Aorta (tissue), 5 donors: ENCODE measurements at places on chromosomes 5 and 9. TPM values are rescaled to one million over a fixed set of nuclear protein-coding genes. Genes with fewer than 3 reads are reported as not detected.

- no peak for DNase-seq
- H3K27me3 ChIP-seq: no peaks in the 10 kb centered on the region
- no peaks in the 10 kb centered on the region for H3K36me3 ChIP-seq
These were observed 79.3 kb upstream of the BARHL1 start for GRCh38 chr9:132503116-132503515.

DNA sequence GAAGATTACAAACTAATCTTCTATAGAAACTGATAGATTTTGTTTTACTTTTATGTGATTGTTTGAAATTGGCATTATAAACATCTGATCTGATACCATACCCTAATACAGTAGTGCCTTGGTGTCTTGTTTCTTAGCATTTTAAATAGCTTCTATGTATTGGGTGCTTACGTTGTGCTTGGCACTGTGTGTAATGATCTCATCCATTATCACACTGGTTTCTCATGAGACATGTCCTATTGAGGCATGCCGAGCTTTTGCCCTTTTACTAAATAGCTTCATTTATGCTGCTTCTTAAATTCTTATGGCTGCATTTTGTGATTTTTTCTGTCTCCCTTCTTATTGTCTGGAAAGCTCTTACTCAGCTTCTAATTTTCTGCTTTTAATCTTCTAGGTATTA is 48.2 kb upstream of the TLR4 start:
- H3K27ac ChIP-seq: no peak overlapping the region
- no peak overlapping the region for H3K4me3 ChIP-seq
- no peaks in the 10 kb centered on the region for H3K36me3 ChIP-seq
- H3K27me3 ChIP-seq: no peaks in the 10 kb centered on the region
- no peak for DNase-seq
- H3K4me1 ChIP-seq: no peaks in the 10 kb centered on the region

DNA sequence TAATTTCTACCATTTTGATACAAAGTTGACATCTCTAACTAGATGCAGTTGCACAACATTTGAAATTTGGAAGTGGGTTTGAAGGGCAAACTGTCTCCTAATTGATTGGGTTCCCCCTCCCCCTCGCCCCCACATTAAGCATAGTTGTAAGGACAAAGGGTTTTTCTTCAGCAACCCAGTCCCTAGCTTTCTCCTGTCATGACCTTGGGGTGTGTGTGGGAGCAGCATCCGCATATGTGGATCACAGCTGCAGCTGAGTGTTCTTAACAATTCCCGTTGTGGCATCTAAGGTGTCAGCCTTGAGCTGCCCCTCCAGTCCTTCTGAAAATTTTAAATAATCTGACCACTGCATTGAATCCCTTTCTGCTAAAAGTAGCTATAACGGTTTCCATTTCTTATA is 141.3 kb upstream of the CDH10 start:
- no peaks in the 10 kb centered on the region for H3K36me3 ChIP-seq
- no peaks in the 10 kb centered on the region for H3K4me1 ChIP-seq
- H3K27me3 ChIP-seq: no peaks in the 10 kb centered on the region
- no peak overlapping the region for H3K27ac ChIP-seq

DNA sequence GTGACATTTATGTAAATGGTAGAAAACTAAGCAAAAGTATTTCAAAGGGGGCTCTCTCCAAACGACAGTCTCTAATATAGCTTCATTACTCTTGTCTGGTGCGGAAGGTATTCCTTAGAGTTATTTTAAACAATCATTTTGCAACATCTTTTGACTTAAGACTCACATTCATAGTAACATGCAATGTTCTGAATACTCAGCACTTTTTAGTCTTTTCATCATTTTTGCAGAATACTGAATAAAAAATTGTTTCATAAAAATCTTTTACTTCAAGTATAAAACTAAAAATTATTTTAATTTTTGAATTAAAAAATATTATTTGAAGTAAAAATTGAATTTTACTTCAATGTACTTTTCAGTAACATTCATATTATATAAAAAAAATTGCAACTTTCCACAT is 321.1 kb downstream of the PLK2 start:
- no peaks in the 10 kb centered on the region for H3K36me3 ChIP-seq
- no peaks in the 10 kb centered on the region for H3K27me3 ChIP-seq
- H3K27ac ChIP-seq: no peak overlapping the region
- H3K4me1 ChIP-seq: no peaks in the 10 kb centered on the region
- H3K4me3 ChIP-seq: no peak overlapping the region
- no peak for DNase-seq

Gene PCDHB3
- 2.0 TPM for total RNA-seq

Gene SH3TC2
- 1.1 TPM for total RNA-seq

Gene ORM2
- total RNA-seq: not detected

DNA sequence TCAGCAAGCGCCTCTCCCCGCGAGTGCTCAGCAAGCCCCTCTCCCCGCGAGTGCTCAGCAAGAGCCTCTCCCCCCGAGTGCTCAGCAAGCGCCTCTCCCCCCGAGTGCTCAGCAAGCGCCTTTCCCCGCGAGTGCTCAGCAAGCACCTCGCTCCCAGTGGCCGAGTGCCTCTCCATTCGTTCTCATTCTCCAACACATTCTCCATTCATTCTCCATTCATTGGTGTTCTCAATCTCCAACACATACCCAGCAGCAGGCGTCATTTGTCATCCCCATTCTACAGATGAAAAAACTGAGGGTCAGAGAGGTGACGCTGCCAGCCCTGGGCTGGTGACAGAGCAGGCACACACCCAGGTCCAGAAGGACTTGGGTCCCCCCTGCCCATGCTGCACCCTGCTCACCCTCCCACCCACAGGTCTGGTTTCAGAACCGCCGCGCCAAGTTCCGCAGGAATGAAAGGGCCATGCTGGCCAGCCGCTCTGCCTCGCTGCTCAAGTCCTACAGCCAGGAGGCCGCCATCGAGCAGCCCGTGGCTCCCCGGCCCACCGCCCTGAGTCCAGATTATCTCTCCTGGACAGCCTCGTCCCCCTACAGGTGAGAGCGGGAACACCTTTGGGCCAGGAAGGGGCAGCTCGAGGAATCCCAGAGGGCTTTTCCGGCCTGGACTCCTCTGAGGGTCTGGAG is 32.5 kb downstream of the PTGES start:
- no peak for DNase-seq
- no peaks in the 10 kb centered on the region for H3K27me3 ChIP-seq
- H3K27ac ChIP-seq: no peak overlapping the region
- no peaks in the 10 kb centered on the region for H3K4me1 ChIP-seq

- no peaks in the 10 kb centered on the region for H3K36me3 ChIP-seq
- DNase-seq: no peak
- no peak overlapping the region for H3K27ac ChIP-seq
- H3K4me1 ChIP-seq: no peaks in the 10 kb centered on the region
- H3K27me3 ChIP-seq: no peaks in the 10 kb centered on the region
These were observed 79.0 kb upstream of the TRIM32 start for GRCh38 chr9:116608064-116608463.

Gene PLAC8L1
- total RNA-seq: 0.87 TPM

DNA sequence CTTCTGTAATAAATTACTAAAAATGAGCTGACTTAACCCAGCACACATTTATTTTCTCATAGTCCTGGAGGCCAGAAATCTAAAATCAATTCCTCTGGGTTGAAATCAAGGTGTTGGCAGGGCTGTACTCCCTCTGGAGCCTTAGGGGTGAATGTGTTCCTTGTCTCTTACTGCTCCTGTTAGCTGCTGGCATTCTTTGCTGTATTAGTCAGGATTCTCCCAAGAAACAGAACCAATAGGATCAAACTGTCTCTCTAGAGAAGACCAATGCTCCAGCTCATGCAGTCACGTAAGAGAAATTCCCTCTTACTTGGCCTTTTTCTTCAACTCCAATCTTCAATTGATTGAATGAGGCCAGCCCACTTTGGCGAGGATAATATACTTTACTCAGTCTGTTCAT is 15.3 kb upstream of the CD180 start:
- H3K27me3 ChIP-seq: no peaks in the 10 kb centered on the region
- no peaks in the 10 kb centered on the region for H3K4me1 ChIP-seq
- no peak for DNase-seq

Gene TAF1L
- 0.06 TPM for total RNA-seq

- no peaks in the 10 kb centered on the region for H3K36me3 ChIP-seq
- no peak for DNase-seq
- H3K4me1 ChIP-seq: no peaks in the 10 kb centered on the region
- no peak overlapping the region for H3K27ac ChIP-seq
- no peaks in the 10 kb centered on the region for H3K27me3 ChIP-seq
These were observed 276.7 kb downstream of the AUH start for GRCh38 chr9:91084896-91085516.

DNA sequence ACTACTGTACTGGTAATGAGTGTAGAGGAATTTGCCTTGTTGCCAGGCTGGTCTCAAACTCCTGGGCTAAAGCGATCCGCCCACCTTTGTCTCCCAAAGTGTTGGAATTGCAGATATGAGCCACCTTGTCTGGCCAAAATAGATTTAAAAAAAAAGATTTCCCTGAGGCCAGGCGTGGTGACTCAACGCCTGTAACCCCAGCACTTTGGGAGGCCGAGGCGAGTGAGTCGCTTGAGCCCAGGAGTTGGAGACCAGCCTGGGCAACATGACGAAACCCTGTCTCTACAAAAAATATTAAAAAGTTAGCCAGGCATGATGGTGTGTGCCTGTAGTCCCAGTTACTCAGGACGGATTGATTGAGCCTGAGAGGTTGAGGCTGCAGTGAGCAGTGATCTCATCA is 62.5 kb downstream of the IPO11 start:
- no peak overlapping the region for H3K4me3 ChIP-seq
- DNase-seq: no peak
- H3K4me1 ChIP-seq: no peaks in the 10 kb centered on the region
- no peaks in the 10 kb centered on the region for H3K36me3 ChIP-seq
- no peaks in the 10 kb centered on the region for H3K27me3 ChIP-seq

DNA sequence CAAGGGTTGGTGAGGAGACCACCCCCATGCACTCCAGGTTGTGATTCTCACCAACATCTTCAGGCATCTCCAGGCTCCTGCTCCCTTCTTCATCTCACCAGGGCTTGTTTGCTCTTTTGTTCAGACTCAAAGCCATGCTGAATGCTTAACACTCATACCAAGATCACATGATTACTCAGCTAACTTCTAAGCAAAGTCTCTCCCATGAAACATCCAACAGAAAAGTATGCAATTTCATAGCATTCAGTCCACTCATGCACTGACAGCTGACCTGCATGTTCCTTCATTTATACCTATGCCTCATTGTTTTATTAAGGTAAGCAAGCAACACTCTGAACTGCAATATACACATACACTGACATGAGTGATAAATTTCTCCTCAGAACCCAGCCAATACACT is 69.0 kb downstream of the SHC3 start:
- no peaks in the 10 kb centered on the region for H3K36me3 ChIP-seq
- H3K27ac ChIP-seq: no peak overlapping the region
- no peak overlapping the region for H3K4me3 ChIP-seq
- H3K27me3 ChIP-seq: no peaks in the 10 kb centered on the region

DNA sequence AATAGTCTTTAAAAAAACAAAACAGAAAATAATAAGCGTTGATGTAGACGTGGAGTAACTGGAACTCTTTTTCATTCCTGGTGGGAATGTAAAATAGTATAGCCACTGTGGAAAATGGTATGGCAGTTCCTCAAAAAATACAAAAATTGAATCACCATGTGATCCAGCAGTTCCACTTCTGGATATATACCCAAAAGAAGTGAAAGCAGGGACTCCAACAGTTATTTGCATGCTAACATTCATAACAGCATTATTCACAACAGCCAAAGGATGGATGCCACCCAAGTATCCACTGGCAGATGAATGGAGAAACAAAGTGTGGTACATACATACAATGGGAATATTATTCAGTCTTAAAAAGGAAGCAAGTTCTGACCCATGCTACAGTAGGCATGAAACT is 4.2 kb upstream of the PHF2 start:
- H3K4me1 ChIP-seq: no peaks in the 10 kb centered on the region
- H3K4me3 ChIP-seq: no peak overlapping the region
- no peaks in the 10 kb centered on the region for H3K27me3 ChIP-seq
- DNase-seq: no peak
- no peaks in the 10 kb centered on the region for H3K36me3 ChIP-seq
- no peak overlapping the region for H3K27ac ChIP-seq

DNA sequence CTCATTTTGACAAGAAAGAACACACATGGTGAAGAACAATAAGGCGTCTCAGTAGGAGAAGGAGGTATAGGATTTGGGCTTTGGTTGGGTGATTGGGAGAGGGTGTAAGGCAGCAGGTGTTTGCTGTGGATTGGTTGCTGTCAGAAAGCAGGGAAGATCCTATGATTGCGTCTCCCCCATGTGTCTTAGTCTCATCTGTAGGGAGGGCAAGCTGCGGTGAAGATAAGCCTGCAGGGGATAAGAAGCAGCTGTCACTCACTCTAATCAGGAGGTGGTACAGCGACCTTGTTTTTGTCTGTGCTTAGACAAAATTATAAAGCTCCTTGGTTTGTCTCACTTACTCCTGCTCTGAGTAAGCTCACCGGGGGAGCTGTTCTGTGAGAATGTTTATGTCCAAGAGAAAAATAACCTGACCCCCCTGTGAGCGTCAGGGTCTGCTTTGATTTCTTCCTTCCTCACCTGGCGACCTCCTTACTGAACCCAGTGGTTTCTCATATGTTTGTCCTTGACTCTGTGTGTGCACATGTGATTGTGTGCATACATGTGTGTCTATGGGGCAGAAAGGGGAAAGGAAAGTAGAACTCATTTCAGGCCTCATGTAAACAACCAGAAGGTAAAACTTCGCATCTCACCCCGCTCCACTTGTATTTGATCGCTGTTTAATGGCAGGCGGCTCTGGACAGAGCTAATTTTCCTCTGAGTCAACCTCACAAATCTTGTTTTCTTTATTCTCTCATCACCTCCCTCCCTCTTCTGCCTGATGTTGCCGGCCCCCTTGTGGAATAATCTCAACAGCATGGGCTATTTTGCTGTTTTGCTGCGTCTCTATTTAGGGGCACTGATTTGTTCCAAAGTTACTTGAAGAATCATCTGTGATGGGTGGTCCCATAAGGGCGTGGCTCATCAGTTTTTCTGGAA is 105.6 kb downstream of the TENT4A start:
- H3K27ac ChIP-seq: no peak overlapping the region
- H3K36me3 ChIP-seq: no peaks in the 10 kb centered on the region
- H3K27me3 ChIP-seq: no peaks in the 10 kb centered on the region
- H3K4me3 ChIP-seq: no peak overlapping the region
